SK-N-MC (cell line): ENCODE measurements at places on chromosomes 7 and 10.

- DNase-seq, result no peak
These were observed 66.0 kb downstream of the ELMO1 start for GRCh38 chr7:37382546-37383088.

- DNase-seq, result no peak
These were observed 47.3 kb upstream of the BHLHA15 start for GRCh38 chr7:98163704-98164494.

DNA sequence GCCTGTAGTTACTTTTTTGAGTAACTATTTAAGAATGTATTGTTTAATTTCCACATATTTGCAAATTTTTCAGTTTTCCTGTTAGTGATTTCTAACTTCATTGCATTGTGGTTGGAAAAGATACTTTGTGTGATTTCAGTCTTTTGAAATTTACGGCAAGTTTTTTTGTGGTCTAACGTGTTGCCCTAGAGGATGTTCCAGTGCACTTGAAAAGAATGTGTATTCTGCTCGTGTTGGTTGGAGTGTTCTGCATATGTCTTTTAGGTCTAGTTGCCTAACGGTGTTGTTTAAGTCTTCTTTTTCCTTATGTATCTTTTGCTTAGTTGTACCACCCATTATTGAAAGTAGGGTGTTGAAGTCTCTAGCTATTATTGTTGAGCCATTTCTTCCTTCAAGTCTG is 59.7 kb downstream of the LCOR start:
- no peak for DNase-seq

- DNase-seq, result no peak
These were observed 11.6 kb downstream of the OR6V1 start for GRCh38 chr7:143063741-143064140.

DNA sequence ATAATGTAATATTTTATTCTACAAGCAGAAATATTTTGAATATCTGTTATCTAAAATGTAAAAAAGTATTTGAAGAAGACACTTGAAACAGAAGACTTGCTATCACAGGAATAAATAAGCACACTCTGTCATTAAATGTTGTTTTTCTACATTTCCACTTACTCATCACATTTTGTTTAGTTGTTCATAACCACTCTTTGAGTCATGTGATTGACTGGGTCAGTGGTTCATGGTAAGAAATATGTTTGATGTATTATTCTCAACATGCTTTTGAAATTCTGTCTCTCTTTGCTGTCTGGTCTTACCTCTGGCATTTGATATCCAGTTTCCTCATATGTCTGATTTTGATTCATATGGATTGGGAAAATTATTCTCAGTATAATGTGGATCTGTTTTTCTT is 171.8 kb downstream of the SUGCT start:
- no peak for DNase-seq

- DNase-seq, result no peak
These were observed 107.3 kb upstream of the SHH start for GRCh38 chr7:155919391-155920067.

- no peak for DNase-seq
These were observed 161.6 kb downstream of the PKD1L1 start for GRCh38 chr7:47786557-47787248.

DNA sequence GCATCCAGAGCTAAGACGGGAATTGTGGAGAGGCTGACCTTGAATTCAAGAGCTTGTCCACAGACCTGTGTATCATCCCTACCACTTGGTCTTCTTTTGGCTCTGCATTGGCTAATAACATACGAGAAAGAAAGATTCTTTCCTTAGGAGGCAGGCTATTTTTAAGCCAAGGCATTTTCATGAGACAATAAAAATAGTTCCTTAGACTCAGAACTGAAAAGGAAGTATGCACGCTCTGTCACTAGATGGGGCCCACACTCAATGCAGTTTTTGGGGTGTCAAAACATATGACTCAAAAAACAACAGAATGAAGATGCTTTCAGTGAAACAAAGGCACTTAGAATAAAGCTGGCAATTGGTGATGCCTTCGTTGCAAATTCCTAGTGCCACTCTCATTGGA is 265.9 kb upstream of the DGKB start:
- no peak for DNase-seq

- DNase-seq, result no peak
These were observed 314.6 kb downstream of the TNS3 start for GRCh38 chr7:47267346-47267745.

DNA sequence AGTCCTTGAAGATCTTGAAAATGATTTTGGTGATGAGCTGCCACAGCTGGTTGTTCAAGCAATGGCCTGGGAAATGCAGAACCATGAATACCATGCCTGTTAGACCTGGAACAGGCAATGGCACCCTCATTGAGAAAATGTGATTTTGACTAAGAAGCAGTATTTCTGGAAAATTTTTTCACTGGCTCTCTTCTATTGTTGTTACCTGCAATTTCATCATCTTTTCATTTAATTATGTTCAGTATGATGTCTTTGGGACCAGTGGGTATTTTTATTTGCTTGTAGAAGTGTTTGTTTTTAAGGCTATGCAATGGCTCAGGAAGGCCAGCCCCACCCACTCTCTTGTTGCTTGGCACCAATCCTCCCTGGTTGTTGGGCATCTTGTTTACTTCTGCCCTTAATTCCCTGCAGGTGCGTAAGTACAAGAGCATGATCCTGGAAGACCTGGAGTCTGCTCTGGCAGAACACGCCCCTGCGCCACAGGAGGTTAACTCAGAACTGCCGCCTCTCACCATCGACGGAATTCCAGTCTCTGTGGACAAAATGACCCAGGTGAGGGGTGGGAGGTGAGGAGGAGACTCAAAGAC is 78.6 kb downstream of the NRF1 start:
- no peak for DNase-seq

DNA sequence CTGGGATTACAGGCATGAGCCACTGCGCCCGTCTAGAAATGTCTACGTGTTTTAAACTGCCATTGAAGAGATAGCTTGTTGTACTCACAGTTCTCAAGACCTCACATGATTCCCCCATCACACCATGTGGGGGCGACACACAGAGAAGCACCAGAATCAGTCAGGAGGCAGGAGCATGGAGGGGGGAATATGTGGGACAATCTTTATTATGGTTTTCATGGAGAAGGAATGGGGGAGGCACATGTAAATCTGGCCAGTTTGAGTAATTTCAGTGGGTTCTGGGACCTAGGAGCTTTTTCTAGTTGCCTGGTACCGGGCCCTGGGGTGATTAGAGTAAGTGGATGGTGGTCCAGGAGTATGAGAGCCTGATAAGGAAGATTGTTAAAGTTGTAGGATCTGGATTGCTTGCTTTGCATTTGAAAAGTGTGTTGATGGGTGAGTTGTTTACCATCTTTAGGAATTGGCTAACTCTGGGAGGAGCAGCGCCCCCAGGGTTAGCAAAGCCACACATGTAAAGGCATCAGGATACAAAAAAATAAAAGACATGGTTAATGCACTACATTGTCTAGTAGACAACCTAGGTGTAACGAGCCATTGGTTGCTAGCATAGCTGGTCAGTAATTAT is 85.4 kb upstream of the SLC13A1 start:
- DNase-seq, result no peak

DNA sequence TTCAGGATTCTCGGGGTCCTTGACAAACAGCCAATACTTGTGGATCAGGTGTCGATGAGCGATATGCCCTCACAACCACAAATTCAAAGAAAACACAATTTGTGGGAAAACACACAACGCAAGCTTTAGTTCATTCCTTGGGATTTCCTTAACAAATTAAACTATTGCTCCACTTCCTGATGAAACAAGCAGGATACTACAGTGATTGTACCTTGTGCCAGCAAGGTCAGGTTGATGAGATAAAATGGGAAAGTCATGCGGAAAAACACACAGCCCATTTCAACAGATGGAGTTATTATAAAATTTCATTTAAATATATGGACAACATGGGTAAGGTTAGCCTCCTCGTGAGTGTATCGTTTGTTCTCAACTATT is 8.8 kb upstream of the RHOBTB1 start:
- no peak for DNase-seq

DNA sequence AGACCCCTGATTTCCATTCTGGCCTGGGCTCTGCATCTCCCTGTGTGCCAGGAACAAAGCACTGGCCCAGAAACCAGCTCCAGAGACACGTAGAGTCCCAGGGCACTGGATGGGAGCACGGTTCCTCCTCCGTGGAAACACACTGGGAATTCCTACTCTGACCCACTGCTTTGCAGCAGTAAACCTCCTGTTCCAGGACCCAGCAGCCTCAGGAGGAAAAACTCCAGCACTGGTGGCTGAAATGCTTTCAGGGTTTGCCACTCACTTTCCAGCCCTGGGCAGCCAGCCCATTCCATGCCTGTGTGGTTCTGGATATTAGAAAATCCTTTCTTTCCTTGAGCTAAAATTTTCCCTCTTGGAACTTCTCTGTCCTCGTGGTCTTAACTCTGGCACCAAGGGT is 58.0 kb downstream of the FAM171A1 start:
- no peak for DNase-seq

- DNase-seq, result no peak
These were observed 678.0 kb upstream of the KCND2 start for GRCh38 chr7:119594956-119595355.

GRCh38 chr10:101258179-101258885 is 29.1 kb upstream of the LBX1 start:
- DNase-seq, result no peak

- no peak for DNase-seq
These were observed 179.2 kb upstream of the SHH start for GRCh38 chr7:155991470-155991869.

DNA sequence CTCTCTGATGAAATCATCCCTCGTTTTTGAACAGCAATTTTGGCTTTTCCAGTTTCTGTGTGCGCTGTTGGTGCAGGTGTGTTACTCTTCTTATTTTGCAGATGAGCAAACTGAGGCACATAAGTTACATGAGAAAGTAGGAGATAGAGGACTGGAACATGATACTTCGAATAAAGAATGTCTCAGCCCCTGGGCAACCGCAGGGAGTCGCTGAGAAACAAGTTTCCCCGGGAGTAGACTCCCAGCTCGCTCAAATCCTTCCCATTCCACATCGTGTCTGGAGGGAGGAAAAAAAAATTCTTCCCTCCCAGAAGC is 18.0 kb downstream of the MXI1 start:
- DNase-seq, result no peak

GRCh38 chr10:132904814-132905649 is 37.3 kb downstream of the CFAP46 start:
- no peak for DNase-seq

- no peak for DNase-seq
These were observed 17.5 kb downstream of the ATP6V1F start for GRCh38 chr7:128879939-128880746.
